SHP77 treated with DMSO at 0.1 percent for 48 hours (cell line): ENCODE measurements at places on chromosomes 7 and 10.

DNA sequence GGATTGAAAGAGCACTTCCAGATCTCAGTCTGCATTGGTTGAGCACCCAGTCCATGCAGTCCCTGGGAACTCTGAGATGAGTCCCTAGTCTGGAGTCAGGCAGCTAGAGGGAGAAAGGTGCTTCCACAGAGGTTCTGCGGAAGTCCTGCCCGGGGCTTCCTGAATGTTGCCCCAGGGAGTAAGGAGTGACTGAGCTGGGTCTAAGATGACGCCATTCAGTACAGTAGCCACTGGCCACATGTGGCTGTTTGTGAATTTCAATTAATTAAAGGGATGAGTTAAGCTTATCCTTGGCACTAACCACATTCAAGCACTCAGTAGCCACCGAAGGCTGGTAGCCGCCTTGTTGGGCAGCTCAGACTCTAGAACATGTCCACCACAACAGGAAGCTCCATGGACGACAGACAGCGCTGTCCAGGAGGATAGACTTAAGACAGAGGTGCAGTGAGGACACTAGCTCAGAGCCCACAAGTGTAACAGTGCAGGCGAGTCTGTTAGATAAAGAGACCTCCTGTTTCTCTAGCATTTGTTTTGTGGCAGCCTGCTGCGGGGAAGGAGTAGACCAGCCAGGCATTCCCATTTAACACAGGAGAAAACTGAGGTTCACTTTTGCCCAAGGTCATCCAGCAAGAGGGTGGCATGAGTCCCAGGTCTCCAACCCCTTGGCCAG is 101.6 kb upstream of the PPIF start:
- DNase-seq: no peak

DNA sequence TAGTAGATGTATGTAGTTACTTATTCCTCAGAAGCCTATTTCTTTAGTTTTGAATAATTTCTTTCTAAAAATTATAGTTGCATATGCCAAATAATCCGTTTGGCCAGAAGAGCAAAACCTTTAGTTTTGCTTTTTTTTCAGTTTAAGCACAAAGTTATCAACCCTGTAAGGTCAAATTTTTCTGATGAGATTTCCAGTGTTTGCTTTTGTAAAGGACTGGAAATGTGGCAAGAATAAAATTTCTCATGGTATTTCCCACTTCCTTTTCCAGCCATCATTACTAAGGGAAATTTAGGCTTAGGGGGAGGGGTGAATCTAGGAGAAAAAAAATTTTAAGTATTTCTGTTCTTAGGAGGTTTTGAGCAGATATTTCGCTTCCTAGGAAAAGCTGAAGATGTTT is 7.6 kb downstream of the CALD1 start:
- no peak for DNase-seq

DNA sequence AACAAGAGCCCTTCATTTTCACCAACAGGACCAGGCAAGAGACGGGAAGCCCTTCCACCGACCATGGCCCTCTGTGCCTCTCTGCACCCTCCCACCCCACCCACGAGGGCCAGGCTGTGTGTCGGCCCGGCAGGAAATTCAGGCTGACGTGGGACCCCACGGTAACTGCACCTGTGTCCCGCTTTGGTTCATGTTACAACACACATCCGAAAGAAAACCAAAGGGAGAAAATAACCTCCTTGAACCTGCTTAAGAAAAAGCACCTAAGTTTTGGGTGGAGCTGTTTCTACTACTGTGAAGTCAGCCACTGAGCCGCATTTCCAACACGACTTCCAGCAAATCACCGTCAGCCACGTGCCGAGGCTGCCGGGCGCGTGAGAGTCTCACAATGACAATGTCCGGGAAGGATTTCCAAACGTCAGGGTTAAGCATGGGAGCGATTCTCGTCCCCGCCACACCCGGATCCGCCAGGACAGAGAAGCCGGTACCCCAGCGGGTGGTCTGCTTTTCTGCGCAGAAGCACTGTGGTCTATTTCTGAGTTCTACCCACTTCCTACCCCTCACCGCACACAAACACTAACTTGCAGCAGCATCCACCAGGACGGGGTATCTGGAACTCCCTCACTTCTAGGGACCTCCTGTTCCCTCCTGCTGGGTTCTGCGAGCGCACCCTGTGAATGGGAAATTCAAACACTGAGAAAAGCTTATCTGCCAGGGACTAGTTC is 36.6 kb downstream of the AMZ1 start:
- no peak for DNase-seq

DNA sequence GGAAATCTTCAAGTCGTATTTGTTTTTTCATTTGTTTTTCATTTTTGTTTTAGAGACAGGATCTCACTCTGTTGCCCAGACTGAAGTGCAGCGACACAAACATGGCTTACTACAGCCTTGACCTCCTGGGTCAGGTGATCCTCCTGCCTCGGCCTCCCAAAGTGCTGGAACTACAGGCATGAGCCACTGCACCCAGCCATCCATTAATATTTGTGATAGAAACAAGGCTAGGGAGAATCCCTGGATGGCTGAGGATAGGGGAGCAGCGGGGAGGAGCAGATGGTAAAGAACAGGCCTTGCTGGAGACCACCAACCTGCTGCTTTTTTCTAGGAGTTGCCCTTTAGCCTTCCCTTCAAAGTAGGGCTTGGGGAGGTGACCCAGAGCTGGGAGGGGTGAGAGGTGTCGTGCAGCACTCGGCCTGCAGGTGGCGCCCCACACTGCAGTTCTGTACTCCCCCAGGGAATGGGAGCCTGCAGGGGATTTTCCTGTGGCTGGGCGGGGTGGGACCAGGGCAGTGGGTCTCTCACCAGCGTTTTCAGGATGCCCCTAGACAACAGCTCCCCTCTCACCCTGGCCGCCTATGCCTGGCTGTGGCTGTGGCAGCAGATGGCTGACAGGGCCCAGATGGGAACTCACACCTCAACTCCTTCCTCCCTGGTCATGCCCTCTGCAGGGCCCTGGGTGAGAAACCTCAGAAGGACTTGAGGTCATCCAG is 12.6 kb upstream of the CDH23 start:
- no peak for DNase-seq

DNA sequence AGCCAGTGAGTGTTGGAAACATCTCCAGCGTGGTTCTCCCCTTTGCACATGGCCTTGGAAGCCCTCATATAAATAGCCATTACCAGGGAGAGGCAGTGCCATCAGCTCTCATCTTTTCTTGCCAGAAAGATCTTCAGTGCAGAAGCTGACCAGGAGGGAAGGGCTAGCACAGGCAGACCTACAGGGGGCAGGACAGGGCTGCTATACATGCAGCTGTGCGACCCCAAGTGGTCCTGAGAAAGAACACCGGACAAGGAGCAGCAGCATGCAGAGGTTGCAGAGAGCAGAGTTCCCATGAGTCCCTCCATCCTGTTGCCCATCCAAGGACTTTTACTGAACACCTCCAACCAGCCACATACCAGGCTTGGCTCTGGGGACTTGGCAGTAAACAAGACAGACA is 17.1 kb downstream of the GRID1 start:
- no peak for DNase-seq

DNA sequence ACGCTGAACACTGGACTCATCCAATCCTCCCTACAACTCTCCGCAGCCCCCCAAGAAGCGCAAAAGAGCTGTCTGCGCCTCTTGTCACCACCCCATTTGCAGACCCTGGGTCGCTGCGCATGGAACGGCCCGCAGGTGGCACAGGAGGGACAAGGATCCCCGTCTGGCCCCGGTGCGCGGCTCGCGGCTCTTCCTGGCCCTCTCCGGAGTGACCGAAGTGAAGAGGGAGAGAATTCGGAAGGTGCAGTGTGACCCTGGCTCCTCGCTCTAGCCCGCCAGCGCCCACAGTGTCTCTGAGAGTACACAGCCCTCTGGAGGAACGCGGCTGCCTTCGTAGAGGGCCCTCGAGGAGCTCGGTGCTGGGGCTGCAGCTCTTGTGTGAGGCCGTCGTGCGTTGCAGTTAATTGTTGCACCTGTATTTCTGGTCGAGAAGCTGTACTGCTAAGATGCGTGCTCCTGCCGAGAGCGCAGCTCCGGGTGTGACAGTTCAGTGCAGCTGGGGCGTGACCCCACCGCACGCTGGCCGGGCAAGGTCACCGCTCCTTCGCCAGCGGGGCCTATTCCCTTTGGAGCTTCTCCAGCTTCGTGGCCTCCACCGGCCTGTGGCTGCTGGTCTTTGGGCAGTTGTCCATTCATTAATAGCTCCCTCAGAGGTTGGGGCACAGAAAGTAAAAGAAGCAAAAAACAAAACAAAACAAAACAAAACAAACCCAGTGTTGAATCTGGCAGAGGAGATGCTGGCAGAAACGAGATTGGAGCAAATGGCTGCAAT is 119.0 kb downstream of the SEC23IP start:
- DNase-seq: no peak

- DNase-seq: no peak
Observed at GRCh38 chr7:99037327-99037940, 106.5 kb downstream of the SMURF1 start.

- no peak for DNase-seq
Observed at GRCh38 chr10:88670497-88670896, 6.3 kb downstream of the LIPF start.

- DNase-seq: no peak
Observed at GRCh38 chr7:30862995-30863705, 48.5 kb upstream of the AQP1 start.

- DNase-seq: no peak
Observed at GRCh38 chr7:22113041-22113440, 167.3 kb upstream of the CDCA7L start.

GRCh38 chr10:1961989-1962388 is 224.7 kb upstream of the ADARB2 start:
- no peak for DNase-seq

DNA sequence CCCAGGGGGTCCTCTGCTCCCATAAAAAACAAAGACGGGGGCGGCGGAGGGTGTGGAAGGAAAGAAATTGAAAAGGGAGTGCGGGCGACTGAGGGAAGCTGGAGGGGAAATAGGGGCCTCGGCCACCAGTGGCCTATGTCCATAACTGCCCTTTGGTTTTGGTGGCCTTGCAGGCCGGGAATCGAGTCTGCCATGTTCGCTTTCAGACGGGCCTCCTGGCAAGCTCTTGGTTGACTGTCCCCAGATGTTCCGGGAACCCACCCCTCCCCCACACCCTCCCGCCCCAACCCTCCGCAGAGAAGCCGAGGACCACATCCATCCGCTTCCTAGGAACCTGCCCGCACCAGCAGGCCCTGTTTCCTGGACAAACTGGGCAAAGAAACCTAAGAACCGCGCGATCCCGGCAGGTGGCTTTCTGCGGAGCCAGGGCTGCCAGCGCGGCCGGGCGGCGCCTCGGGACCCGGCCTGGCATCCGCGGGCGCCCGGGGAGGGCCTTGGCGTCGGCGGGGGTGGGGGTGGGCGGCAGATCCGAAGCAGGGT is 20.0 kb upstream of the GATA3 start:
- no peak for DNase-seq

- DNase-seq: no peak
Observed at GRCh38 chr10:62885684-62886461, 69.7 kb upstream of the EGR2 start.

GRCh38 chr10:14873090-14873760 is 5.4 kb upstream of the SUV39H2 start:
- DNase-seq: no peak

GRCh38 chr10:101903827-101904550 is 60.4 kb upstream of the KCNIP2 start:
- DNase-seq: peak; percentile 29

- DNase-seq: no peak
Observed at GRCh38 chr7:154427533-154427932, 375.3 kb downstream of the DPP6 start.

DNA sequence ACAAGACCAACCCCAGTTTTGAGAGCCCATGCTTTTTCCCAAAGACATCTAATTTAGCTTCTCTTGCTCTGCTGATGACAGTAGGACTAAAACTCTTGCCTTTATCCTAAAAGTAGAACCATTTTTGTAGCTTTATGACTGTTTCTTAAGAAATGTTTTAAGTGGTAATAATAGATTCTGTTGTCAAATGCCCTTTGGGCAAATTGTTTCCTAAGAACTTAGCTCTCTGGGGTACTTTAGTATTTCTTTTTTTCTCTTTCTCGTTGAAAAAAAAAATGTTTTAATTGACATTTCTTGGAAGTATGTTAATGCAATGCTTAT is 157.4 kb downstream of the ARID5B start:
- DNase-seq: no peak

DNA sequence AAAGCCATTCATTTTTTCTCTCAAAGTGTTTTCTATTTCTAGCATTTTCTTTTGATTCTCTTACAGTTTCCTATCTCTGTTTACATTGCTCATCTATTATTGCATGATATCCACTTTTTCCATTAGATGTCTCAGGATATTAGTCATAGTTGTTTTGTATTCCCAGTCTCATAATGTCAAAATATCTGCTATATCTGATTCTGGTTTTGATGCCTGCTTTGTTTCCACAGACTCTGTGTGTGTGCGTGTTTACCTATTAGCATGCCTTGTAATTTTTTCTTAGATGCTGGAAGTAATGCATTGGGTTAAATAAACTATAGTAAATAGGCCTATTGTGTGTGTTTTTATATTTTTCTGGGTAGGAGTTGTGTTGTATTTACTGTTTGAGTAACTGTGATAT is 1126.3 kb downstream of the SORCS1 start:
- no peak for DNase-seq

- no peak for DNase-seq
Observed at GRCh38 chr10:49458869-49459268, 63.0 kb upstream of the DRGX start.

- DNase-seq: no peak
Observed at GRCh38 chr7:29881724-29882123, 75.4 kb downstream of the WIPF3 start.

DNA sequence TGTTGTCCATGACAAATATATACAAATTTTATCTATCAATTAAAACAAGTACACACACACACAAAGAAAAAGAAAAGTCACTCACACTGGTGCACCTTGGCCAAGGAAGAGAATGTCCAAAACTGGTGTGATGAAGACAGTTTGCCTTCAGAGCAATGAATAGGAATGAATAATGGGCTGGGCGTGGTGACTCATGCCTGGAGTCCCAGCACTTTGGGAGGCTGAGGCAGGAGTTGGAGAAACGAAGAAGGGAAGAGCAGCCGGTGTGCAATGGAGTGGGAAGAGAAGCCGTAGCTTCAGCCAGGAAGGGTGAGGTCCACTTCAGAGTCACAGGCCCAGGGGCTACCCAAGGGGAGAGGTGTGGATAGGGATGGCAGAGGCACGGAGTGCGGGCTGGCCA is 253.6 kb downstream of the CCSER2 start:
- DNase-seq: no peak

- no peak for DNase-seq
Observed at GRCh38 chr10:97788552-97789442, 17.0 kb upstream of the SFRP5 start.

- no peak for DNase-seq
Observed at GRCh38 chr10:101000127-101000914, 713 bp downstream of the LZTS2 start.

- DNase-seq: no peak
Observed at GRCh38 chr7:158323741-158324396, 263.8 kb downstream of the PTPRN2 start.

GRCh38 chr10:123741146-123741545 is 75.0 kb downstream of the GPR26 start:
- DNase-seq: no peak

GRCh38 chr10:78405736-78406135 is 372.1 kb downstream of the RPS24 start:
- DNase-seq: no peak
